ENCODE measurements at places on chromosomes 2 and 18.

- no peak for DNase-seq
Measured at GRCh38 chr2:5412001-5412400, 280.2 kb upstream of the SOX11 start.

- no peak for DNase-seq
Measured at GRCh38 chr2:37167636-37168180, 10.9 kb upstream of the EIF2AK2 start.

GRCh38 chr2:38744399-38744780 lies 6.8 kb downstream of the SRSF7 start:
- DNase-seq = no peak

- DNase-seq = no peak
Measured at GRCh38 chr18:5068851-5069250, 128.2 kb downstream of the AKAIN1 start.

DNA sequence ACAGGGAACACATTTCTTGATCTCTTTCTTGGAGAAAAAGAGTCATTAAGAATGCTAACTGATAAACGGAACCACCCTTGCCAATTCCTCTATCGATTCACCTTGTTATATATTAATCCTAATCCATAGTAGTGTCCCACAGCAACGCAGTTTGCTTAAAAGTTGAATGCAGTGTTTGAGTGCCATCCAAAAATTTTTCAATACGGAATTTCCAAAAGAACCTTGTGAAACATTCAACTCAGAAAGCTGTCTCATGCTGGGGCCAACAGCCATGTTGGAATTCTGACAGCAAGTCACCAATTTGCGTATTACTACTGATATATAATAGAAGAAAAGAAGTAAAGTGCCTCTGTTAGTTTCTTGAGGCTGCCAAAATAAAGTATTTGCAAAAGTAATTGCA lies 42.3 kb downstream of the ANXA4 start:
- no peak for DNase-seq
